Frontal cortex (tissue), 4 donors: ENCODE measurements at places on chromosomes 3 and 15.

DNA sequence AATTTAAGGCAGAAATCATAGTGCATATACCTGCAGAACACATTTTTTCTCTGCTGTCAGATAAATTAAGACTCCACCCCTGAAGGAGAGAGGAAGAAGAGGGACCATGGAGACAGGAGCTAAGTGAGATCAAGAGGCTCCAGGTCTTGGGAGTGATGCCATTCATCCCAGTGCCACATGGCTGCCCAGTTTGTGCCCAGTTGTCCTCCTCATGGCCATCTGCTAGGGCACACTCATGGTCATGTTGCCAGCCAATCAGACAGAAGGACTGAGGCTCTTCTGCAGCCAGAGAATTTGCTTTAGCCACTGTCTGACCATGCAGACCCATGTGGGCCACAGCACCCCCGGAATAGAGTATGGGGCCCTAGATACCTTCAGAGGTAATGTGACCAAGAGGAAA is 270.5 kb upstream of the PROK2 start:
- DNase-seq: no peak

- DNase-seq: no peak
Measured at GRCh38 chr3:4885316-4885715, 93.9 kb upstream of the BHLHE40 start.

GRCh38 chr3:47603332-47603731 is 24.7 kb upstream of the CSPG5 start:
- DNase-seq: no peak

- no peak for DNase-seq
Measured at GRCh38 chr15:66838671-66839239, 136.7 kb downstream of the SMAD6 start.

DNA sequence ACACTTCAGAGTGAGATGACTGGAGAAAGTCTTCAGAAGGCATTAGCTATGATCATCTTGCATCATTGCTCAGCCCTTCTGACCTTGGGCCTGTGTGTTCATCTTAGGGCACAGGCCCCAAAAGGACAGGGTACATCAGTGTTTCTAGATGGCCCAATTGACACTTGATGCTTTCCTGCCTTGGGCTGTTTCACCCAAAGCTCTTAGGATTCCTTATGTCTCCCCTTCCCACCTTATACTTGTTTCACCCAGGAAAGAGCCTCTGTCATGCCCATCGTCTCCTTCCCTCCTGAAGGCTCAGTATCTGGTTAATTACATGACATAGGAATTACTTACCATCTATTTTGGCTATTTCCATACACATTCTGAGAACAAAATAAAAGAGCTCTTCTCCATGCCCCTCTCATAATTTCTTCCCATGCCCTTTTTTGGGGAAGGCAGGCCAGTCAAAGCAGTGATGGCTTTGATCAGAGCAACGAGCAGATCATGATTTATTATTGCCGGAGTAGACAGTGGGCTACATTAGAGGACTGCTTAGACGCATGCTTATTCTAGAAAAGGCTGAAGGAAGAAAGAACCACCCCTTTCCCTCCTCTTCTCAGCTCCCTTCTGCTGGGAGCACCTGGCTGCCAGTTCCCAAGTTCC is 72.9 kb downstream of the GHSR start:
- no peak for DNase-seq

- no peak for DNase-seq
Measured at GRCh38 chr3:37668818-37669610, 192.7 kb upstream of the CTDSPL start.

DNA sequence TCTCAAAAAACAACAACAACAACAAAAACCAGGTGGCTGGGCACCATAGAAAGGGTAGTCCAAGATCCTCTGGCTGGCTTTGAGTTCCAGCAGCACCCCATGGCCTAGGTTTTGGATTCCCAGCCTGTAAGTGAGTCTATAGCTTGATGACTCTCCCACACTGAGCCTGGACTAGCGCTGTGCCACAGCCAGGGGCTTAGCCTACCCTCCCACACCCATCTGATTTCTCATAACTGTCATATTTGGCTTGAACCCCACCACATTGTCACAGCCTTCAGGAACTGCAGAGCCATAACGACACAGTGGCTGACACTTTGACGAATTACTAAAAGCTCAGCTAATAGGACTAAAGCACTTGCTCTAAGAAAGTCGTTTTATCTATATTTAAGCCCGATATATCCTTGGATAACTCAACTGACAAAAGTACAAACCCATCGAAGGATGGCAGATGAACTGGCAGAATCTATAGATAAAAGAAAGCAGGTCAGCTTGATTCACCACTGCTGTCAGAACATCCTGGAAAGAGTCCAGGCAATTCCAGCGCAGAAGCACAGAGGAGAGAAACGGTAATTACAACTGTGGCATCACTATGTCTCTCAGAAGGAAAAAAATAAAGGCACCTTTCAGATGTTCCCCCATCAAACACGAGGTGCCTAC is 62.1 kb downstream of the HOMER2 start:
- DNase-seq: no peak

- DNase-seq: no peak
Measured at GRCh38 chr3:141594357-141594756, 107.5 kb downstream of the RASA2 start.

- no peak for DNase-seq
Measured at GRCh38 chr3:100419406-100419805, 18.1 kb downstream of the LNP1 start.

DNA sequence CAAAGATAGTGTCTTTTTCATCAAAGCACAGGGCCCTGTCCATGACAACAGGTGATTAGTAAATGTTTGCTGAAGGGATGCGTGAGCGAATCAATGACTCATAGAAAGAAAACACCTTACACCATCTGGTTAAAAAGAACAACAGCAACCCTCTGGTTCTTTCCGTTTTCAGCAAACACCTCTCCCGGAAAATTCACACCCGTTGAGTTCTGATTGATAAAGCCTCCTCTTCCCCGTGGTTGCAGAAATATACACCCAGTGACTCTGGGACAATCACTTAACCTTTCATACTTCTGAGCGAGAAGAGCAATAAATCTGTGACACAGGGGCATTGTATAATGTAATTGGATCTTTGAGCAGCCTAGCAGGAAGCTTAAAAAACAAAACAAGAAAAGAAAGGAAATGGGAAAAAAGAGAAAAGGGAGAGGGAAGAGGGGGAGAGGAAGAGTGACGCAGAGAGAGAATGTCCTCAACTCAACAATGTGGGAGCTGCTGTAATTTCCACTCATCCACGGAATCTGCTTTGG is 37.6 kb downstream of the ADAMTS9 start:
- DNase-seq: no peak

DNA sequence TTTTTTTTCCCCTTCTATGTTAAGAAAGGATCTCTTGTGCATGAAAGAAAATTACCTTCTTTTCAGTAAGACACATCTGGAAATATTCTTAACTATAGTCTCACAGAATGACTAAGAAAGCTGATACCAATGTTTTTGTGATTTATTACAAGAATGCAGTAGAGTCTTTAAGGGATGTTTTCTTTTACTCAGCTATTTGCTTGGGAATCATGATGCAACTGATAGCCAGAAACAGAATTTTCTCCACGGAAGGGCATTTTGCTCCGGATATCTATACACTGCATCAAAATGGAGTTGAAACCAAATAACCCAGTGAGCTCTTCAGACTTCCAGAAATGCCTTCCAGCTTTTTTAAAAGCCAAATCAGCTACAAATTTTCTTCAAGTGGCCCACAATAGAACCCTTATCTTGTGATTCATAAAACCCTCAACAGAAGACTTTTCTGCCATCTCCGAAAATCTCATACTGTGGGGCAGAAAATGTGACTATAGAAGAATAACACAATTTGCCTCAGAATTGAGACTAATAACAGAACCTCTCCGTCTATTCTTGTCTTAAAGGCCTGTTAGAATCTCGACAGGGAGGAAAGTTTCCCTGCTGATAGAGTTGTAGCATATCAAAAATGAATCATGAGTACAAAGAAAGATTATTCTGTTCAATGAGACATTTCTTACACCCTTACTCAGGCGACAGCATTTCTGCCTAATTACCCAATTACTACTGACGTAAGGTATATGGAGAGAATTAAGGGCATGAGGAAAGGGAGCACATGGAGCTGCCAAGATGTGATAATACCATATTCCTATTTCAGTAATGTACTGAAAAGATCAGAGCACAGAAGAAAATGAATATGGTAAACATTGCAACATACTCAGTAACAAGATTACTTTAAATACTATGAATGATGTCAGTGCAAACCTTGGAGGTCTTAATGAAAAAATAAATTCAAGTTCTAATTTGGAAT is 900.1 kb downstream of the ROBO1 start:
- DNase-seq: no peak

- no peak for DNase-seq
Measured at GRCh38 chr3:178849199-178849910, 222.3 kb downstream of the ZMAT3 start.

DNA sequence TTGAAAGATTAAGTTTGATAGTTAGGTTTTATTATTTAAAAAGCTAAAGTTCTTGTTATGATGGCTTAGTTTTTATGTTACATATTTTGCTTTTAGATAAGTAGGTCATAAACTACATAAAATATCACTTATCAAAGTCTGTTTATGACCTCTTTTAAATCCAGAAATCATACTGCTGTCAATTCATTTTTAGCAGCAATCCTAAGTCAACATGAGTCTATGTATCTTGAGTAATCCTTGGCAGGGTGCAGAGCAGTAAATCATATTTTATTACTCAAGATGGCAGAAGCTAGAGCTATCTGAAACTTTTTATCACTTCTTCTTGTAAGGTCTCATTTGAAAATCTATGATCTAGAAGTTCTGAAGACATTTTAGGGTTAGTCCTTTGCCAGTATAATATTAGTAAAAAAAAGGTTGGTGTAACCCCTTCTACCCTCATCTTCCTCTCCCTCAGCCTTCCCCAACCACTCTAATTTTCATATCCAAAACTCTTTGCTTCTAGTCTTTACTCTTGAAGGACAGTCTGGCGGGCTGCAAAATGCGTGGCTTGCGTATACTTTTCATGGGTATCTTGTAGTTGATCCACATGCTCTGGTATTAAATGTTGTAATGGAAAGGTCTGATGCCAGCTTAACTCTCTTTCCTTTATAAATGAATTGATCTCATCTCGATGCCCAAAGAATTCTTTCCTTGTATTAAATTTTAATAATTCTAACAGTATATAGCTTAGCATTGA is 134.0 kb upstream of the THRB start:
- no peak for DNase-seq

DNA sequence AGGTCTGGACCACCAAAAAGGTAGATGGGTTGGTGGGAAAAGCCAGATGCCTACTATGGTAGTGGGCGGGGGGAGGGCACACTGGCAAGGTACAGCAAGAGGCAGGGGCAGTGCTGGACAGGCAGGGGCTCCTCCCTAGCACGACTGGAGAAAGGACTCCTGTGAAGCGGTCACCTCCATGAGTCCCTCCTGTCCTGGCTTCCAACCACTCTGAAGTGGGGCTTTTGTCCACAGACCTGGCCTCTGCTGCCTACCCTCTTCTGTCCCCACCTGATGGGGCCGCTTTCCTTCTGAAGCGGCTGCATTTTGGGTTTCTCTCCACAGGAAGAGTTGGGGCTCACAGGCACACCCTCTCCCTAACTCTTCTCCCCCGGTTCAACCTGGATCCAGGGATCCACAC is 2.7 kb upstream of the SPTBN5 start:
- DNase-seq: no peak

DNA sequence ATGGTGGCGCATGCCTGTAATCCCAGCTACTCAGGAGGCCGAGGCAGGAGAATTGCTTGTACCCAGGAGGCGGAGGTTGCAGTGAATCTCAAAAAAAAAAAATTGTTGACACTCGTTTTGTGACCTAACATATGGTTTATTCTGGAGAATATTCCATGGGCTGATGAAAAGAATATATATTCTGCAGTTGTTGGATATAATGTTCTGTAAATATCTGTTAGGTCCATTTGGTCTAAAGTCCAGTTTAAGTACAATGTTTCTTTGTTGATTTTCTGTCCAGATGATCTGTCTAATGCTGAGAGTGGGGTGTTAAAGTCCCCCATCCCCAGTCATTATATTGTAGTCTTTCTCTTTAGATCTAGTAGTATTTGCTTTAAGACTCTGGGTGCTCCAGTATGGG is 15.6 kb downstream of the IL20RB start:
- no peak for DNase-seq

DNA sequence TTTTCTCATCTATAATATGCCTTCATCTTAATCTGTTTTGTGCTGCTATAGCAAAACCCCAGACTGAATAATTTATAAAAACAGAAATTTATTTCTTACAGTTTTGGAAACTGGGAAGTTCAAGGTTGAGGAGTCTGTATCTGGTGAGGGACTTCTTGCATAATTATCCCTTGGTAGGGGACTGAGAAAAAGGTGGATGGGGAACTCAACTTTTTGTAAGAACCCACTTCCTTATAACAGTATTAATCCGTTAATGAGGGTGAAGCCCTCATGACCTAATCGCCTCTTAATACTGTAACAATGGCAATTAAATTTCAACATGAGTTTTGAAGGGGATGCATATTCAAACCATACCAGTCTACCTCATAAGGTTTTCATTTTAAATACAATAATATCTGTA is 17.4 kb upstream of the MYH15 start:
- no peak for DNase-seq

- DNase-seq: no peak
Measured at GRCh38 chr15:71815301-71815700, 4.9 kb downstream of the NR2E3 start.

GRCh38 chr3:122497425-122497824 is 17.3 kb downstream of the KPNA1 start:
- DNase-seq: no peak

- no peak for DNase-seq
Measured at GRCh38 chr15:58043192-58043903, 22.2 kb downstream of the ALDH1A2 start.

GRCh38 chr15:69980341-69981059 is 117.2 kb downstream of the TLE3 start:
- no peak for DNase-seq

GRCh38 chr3:43041517-43041916 is 62.4 kb downstream of the GASK1A start:
- DNase-seq: no peak

DNA sequence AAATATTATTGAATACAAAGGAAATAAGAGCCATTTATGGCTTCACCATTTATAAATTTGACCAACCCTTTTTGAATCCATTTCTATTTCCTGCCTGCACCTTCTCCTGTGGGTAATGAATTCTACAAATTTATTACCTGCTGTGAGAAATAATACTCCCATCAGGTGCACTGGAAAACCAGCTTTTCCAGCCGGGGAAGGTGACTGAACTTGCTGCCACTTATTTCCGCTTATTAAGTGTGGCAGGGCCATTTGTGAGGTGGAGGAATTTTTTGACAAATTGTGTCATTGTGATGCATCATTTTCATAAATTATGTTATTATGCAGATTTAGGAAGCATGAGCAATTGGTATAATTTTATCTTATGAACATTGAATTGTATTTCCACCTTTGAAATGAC is 151.1 kb downstream of the SQOR start:
- no peak for DNase-seq
